ENCODE measurements at places on chromosomes 1 and 21.

- DNase-seq = no peak
Measured at GRCh38 chr1:1434131-1434823, 1.2 kb upstream of the VWA1 start.

- no peak for DNase-seq
Measured at GRCh38 chr1:244406337-244406736, 45.4 kb downstream of the ADSS2 start.

DNA sequence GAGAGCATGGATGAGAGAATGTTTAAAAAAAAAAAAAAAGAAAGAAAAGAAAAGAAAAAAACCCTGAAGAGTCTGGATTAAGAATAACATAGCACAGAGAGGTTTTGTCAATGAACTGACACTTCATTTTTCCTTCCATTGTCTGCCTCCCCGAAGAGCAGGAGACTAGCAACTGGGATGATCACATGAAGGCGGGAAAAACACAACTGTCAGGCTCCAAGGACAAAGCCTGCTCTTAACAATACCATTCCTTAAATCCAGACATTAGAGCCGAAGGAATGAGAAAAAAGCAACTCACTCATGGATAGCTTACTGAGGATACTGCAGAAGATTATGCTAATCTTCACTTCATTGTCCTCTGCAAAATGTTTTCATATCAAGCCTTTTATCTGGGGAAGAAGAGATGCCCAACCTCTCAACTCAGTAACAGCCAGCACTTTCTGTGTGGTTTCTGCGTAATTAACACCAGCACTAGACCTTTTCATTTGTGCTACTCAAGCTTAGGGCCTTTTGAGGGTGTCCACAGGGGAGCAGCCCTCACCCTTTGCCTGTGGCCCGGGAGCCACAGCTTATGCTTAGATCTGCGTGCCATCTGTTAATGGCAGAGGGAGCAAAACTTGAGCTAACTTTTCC, 182.3 kb downstream of the BARHL2 start:
- no peak for DNase-seq

DNA sequence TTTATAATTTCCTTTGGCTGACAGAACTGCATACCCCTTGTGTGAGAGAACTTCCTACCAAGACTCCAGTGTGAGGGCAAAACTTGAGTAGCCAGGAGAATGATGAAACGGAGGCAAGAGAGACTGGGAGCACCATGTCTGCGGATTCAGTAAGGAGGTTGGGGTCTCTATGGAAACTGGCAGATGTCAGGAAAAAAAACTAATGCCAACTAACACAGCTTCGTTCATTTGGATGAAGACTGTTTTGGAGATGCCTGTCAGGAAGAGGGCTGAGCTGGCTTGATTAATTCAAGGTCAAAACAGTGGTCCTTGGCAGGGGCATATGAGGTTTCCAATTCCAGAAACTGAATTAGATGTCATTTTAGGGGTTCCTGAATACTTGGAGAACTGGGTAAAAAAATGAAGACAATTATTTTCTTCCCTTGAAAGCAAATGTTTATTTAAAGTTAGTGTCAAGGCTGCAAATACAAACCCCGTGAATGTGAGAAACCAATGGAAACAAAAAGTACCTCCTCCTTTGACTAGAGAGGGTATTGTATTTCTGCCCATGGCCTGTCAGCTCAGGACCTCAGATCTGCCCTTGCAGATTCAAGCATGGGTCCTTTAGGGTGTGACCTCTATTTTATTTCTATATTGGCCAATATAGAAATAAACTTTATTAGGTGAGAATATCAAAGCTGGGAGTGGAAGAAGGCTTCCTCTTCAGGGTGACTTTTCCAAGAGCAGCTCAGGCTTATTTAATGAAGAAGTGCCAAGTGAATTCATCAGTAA, 110.5 kb downstream of the MAST2 start:
- no peak for DNase-seq
